ENCODE measurements at places on chromosomes 7 and 10. TPM values are rescaled to one million over a fixed set of nuclear protein-coding genes. Genes with fewer than 3 reads are reported as not detected.

GRCh38 chr10:110897184-110897583, 21.8 kb downstream of the BBIP1 start:
- H3K27ac ChIP-seq: no peak overlapping the region
- peaks cover 10% of the 10 kb centered on the region for H3K4me1 ChIP-seq
- H3K27me3 ChIP-seq: no peaks in the 10 kb centered on the region
- H3K4me3 ChIP-seq: no peak overlapping the region
- no peak for DNase-seq
- H3K36me3 ChIP-seq: peaks cover 8% of the 10 kb centered on the region

GRCh38 chr7:106345421-106346166, 60.8 kb upstream of the NAMPT start:
- H3K4me3 ChIP-seq: peak overlapping the region; percentile 41
- peak overlapping the region; percentile 98 for H3K27ac ChIP-seq
- H3K4me1 ChIP-seq: peaks cover 38% of the 10 kb centered on the region
- H3K36me3 ChIP-seq: peaks cover 13% of the 10 kb centered on the region
- H3K27me3 ChIP-seq: no peaks in the 10 kb centered on the region

DNA sequence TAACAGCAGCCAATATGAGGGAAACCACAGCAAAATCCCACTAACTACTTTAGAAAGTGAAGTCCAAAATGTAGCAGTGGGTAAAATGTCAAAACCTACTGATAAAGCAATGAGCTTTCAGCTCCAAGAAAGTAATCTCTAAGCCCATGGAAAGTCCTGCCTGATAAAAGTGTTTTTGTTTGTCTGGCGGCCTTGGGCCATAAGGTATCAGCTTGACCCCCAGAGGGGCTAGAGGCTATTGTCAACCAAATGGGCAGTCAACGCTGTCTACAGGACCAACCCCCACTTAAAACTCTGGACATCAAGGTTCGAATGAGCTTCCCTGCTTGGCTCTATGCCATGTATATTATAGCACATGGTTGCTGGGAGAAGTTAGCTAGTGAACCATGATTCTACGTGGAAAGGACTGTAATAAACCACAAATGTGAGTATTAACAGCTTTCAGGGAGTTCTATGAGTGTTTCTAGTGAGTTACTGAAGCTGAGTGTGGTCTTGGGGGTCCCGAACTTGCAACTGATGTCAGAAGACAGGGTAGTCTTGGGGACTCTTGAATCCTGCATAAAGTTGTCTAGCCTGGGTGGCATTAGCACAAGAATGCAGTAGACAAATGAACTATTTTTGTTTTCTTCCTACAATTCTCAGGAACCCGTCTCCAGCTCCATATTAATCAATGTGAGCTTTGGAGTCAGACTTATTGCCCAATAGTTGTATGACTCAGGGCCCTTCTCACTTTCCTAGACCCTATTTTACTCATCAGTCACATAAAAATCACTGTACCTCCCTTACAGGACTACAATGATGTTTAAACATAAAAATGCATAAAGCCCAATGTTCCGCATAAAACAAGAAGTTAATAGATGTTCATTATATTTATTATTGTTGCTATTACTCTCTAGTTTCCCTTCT, 164.9 kb downstream of the DGKI start:
- no peaks in the 10 kb centered on the region for H3K36me3 ChIP-seq
- H3K27ac ChIP-seq: no peak overlapping the region
- DNase-seq: no peak
- peaks cover 36% of the 10 kb centered on the region for H3K27me3 ChIP-seq

DNA sequence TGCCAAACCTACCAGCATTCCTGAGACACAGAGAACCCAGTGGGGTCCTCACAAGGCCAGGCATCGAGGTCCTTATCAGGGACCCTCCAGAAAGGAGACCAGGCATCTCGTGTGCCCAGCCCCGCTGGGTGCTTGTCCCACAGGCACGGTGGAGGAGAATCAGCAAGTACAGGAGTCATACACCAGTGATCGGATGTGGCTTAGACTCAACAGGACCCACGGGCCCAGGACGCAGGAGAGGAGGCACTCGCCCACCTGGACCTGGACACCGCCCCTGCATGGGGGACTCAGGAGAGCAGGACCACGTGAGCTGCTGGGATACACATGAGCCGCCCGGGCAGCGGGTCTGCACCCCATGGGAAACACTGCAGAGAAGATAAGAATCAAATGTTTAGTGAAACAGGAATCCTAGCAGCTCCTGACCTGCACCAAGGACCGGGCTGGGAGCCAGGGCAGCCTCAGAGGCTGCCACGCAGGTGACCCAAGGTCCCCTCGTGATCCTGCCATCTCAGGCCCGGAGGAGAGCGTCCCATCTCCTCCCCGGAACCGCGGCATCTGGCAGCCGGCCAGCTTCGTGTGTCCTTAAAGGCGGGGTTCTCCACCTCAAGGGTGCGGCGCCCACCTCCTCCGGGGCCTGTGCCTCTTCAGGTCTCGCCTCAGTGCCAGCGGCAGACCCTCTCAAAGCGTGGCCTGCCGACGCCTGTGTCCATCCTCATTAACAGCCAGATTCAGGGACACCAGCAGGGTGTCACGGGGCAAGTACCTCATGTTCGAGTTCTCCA, 59.2 kb downstream of the FOXL3 start:
- no peak overlapping the region for H3K4me3 ChIP-seq
- H3K36me3 ChIP-seq: no peaks in the 10 kb centered on the region
- peaks cover 86% of the 10 kb centered on the region for H3K27me3 ChIP-seq
- no peak overlapping the region for H3K27ac ChIP-seq

Gene CRPPA
- 8.0 TPM for total RNA-seq

Gene CCL24
- total RNA-seq: not detected

GRCh38 chr10:133418289-133418993, 6.0 kb downstream of the SPRN start:
- H3K4me1 ChIP-seq: no peaks in the 10 kb centered on the region
- H3K27ac ChIP-seq: no peak overlapping the region
- no peak overlapping the region for H3K4me3 ChIP-seq
- no peaks in the 10 kb centered on the region for H3K27me3 ChIP-seq
- no peaks in the 10 kb centered on the region for H3K36me3 ChIP-seq

DNA sequence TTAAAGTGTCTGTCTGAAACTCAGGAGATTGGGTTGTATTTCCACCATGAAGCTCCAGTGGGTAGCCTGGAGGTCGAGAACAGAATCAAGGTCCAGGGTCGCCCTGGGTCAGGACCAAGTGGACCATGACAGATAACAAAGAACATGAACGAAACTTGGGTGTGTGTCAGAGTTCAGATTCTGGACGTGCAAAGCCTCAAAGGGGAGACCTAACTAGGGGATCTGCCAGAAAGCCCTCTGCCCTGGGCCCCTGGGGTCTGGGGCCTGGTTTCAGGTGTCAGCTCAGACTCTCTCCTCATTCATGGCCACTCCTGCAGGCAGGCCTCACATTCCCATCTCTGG, 1.6 kb downstream of the RASSF4 start:
- H3K4me1 ChIP-seq: peaks cover 22% of the 10 kb centered on the region
- H3K27ac ChIP-seq: no peak overlapping the region
- no peaks in the 10 kb centered on the region for H3K27me3 ChIP-seq
- H3K36me3 ChIP-seq: no peaks in the 10 kb centered on the region

Gene PNLIPRP3
- total RNA-seq: not detected

GRCh38 chr10:61754587-61755550, 92.1 kb downstream of the CABCOCO1 start:
- H3K27ac ChIP-seq: no peak overlapping the region
- H3K27me3 ChIP-seq: no peaks in the 10 kb centered on the region
- peaks cover 17% of the 10 kb centered on the region for H3K4me1 ChIP-seq
- no peaks in the 10 kb centered on the region for H3K36me3 ChIP-seq
- H3K4me3 ChIP-seq: no peak overlapping the region
